ENCODE measurements at places on chromosomes 13 and 19.

DNA sequence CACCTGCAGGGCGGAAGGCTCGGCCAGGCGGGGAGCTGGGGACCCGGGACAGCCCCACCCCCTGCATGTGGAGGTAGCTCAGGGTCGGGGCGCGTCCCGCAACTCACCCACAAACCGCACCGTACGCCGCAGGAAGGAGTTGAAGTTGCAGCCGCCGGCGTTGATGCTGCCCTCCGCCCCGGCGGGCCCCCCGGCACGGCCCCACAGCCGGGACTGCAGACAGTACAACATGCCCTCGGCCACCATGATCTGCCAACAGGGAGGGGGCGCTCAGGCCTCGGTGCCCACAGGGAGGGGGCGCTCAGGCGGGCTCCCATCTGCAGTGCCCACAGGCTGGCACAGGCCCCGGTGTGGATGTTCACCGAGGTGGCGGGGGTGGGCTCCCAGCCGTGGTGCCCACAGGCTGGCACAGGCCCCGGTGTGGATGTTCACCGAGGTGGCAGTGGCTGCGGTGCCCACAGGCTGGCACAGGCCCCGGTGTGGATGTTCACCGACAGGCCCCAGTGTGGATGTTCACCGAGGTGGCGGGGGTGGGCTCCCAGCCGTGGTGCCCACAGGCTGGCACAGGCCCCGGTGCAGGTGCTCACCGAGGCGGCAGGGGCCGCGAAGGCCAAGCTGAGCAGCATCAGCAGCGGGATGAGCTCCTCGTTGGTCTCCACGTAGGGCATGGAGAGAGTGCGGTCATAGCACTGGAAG, 6.5 kb downstream of the PLPPR3 start:
- DNase-seq = no peak

DNA sequence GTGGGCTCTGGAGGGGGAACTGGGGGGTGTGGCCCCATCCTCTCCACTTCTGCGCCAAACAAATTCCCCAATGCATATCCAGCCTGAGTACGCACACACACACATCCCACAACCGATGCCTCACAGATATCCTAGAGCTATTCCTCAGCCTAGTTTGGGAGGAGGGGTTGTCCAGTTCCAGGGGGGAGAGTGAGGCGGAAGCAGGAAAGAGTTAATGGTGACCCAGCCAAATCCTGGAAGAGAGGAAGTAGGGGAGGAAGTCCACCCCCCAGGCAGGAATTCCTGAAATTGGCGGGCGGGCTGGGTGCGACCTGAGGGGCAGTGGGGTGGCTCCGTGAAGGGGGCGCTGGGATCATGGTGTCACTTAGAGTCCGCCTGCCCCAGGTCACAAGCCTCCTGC, 897 bp downstream of the GPR4 start:
- no peak for DNase-seq

DNA sequence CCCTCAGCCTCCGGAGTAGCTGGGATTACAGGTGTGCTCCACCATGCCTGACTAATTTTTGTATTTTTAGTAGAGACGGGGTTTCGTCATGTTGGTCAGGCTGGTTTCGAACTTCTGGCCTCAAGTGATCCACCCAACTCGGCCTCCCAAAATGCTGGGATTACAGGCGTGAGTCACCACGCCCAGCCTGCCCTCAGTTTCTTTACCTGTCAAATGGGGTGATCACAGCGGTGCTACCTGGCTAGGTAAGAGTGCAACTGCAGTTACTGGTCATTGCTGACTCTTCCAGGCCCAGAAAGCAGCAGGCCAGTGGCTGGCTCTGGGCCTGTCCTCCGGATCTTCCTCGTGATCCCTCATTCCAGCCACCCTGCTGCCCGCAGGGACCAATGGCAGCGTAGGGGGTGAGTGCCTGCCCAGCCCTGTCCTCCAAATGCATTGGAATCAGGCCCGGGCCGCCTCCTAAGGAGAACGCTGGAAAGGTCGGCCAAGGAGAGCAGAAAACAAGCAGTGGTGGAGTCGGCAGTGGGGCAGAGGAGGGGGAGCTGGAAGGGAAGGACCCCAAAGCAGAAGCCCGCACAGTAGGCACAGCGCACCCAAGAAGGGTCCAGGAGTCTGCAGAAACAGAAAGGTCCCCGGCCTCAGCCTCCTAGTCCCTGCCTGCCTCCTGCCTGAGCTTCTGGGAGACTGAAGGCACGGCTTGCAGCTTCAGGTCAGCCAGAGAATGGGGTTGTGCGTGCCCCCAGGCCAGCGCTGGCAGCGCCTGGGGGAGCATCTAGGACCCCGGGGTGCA, 1.8 kb upstream of the SLC27A1 start:
- no peak for DNase-seq

DNA sequence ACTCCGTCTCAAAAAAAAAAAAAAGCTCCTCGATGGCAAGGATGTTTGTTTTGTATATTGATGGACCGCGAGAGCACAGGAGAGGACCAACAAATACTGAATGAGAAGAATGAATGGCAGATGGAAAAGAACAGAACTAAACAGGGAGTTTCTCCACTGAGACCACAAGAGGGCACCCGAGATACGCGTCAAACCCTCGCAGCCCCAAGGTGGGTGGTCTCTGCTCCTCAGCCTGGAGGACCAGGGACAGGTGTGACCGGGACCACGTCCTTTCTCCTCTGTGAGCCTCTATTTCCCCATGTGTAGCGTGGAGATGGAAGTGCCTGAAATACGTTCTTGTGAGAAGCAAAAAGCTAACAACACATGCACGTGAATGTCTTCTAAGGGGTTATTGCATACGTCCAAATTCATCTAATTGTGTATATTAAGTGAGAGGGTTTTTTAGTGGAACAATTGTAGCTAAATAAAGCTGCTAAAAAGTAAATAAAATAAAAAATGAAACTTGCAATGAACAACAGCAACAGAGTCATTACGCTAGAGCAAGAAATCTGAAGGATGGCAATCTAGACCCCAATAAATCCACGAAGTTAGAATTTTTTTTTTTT, 8.3 kb upstream of the CDC42EP5 start:
- peak; percentile 51 for DNase-seq

DNA sequence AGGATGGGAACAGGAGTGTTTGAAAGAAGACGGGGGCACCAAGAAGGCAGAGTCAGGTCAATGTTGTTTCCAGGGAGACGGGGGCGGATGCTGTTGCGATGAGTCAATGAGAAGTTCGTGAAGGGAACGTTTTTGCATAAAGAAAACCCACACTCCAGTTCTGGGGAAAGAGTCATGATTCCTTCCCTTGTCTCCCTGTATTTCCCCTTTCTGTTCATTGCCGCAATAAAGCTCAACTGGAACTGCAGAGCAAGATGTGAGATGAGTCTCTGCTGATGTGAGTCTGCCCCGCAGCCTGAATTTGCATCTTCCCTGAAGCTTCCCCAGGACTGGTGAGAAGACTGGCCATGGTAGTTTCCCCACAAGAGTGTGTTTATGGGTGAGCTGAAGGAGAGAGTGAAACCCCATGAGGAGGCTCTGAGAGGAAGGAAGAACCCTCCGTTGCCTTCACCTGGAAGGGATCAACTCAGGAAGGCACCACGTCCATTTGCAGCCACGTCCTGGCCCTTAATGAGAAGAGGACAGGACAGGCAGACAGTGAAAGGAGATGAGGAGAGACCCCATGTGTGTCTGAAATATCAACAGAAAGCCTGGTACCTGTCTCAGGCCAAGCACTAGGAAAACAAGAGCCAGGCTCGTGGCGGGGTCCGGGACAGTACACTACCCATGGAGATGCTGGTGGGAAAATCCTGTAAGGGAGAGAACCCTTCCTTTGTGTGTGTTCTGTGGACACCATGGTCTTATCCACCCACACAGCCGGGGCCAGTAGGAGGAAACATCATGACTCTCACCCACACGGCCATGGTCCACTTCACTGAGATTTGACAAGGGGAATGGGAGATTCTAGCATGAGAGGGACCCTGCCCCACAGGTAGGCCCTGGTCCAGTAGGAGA, 13.7 kb downstream of the LILRA1 start:
- no peak for DNase-seq

DNA sequence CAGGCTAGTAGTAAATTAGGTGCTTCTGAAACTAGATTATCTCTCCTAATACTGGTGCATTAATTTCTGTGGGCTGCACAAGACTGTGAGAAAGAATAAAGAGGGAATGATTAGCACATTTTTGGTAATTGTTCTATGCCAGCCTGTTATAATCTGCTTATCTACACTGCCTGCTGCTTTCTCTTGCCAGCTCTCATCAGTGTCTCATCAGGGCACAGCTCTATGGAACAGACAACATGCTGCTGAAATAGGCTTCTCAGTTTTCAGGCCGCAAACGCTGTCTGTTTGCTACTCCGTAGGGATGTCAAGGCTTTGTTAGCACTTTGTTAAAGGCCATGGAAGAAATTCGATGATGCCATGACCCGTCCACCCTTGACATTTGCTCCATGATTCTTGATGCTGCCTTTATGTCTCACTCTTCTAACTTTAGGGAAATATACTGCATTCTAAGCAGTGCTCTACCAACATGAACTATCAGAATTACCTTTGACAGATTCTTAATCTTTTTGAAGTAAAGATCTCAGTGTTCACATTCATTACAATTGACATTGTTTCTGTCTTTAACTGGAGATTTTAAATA, 84.0 kb upstream of the PRR20A start:
- no peak for DNase-seq

DNA sequence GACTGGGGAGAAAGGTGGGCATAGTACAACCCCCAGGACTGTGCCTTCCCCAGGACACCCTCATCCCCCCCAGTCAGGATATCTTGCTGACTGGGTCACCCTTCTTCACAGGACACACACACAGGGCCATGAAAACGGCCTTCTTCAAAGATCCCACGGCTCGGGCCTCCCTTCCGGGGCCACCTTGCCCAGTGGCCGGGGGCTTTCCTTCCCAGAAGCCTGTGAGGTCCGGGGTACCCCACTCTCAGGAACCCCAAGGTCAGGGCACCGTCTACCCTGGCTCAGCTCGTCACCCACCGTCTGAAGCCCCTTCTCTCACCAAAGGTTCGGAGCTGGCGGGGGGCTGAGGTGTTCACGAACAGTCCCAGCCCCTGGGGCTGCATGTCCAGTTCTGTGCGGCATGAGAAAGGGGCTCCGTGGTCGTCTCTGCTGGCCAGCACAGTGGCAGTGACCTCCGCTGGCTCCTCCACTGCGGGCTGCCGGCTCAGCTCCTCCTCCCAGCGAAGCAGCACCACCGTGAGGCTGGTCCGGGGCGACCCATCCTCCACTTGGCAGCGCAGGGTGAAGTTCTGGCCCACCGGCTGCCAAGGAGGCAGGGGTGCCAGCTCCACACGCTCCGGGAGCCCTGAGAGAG, 2.1 kb upstream of the RAVER1 start:
- DNase-seq = no peak

- no peak for DNase-seq
Measured at GRCh38 chr13:110877737-110878258, 37.1 kb downstream of the ANKRD10 start.

DNA sequence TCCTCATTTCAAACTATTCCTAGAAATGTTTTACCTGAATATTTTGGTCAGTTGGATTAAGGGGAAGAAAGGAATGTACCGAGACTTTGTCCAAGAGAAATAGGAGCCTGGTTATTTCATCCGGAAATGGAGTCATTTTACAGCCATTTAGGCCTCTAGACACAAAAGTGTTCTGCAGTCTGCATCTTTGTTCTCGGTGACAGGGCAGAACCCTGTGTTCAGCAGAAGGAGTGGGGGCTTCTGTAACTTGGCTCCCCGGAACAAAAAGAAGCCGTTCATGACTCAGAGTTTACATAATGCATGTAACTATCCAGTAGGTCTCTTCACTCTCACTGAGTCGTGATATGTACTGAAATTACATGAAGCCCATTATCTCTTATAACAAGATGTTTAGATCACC, 21.6 kb upstream of the FNDC3A start:
- DNase-seq = no peak

DNA sequence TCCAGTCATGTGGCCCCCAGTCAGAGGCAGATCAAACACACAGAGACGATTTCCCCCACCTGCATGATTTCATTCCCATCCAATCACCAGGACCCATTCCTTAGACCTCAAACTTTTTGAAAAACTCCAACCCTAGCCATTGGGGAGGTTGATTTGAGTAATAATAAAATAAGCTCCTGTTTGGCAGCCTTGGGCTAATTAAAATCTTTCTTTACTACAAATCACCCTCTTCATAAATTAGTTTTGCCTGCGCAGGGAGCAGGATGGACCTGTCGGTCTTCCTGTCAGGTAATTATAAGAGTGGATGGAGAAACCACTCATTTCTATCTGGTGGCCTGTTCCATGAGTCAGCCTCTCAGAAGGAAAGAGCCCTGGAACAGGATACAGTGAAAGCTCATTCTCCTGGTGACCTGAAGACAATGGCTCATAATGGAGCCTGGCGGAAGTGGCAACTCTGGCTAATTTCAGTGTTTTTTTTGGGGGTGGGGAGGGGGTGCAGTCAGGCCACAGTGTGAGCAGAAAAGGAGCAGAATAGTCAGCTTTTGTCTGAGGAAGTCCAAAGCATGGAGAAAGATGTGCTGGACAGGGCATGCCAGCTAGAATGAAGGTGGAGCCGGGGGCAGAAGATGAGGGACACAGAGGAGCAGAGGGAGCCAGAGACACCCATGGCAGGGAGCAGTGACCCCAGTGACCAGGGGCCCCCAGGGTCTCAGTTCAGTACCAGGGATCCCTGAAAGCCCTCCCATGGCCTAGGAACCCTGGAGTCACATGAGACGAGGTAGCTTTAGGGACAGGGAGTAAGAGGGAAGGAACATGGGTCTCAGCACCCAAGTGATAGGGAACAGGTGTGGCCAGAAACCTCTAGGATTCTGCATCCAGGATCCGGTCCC, 31.8 kb upstream of the PSG9 start:
- DNase-seq = no peak

DNA sequence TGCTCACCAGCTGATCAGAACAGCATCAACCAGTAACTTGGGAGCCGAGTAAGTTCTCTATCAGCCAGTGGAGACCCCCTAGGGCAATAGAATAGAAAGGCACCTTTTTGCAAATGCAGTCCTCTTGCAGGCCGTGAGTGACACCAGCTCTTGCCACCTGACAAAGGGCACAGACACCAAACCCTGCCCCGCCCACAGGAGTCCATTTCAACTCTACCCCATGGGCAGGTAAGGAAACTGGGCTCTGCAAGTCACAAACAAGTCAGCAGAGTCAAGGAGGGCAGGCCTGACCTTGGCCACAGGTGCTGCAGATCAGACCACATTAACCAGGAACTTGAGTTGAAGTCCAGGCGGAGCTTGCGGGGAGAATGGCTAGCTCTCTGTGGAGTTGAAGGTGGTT, 77.4 kb upstream of the SPATA13 start:
- DNase-seq = no peak

GRCh38 chr13:97231118-97231828, 9.1 kb downstream of the MBNL2 start:
- DNase-seq = no peak

GRCh38 chr13:90336507-90336906, 1011.0 kb upstream of the MIR17HG start:
- peak; percentile 25 for DNase-seq

- no peak for DNase-seq
Measured at GRCh38 chr19:39363901-39364457, 21.8 kb downstream of the SAMD4B start.

- DNase-seq = peak; percentile 72
Measured at GRCh38 chr13:107867701-107868661, 347.4 kb downstream of the LIG4 start.

DNA sequence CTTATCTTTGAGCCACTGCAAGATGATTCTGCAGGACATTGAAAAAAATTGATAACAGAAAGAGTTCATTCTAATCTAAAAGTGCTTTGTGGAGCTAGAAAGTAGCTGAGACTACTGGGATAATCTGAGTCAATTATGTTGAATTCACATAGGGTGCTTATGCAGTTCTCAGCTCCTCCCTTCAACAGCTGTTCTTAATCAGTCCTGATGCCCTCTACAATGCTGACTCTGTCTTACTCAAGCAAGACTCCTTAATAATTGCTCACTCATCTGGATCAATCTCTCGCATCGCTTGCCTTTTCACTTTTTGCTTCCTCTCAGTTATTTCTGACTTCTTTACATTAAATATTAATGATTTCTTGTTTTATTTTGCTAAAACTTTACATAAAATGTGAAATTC, 182.1 kb downstream of the PCDH17 start:
- DNase-seq = no peak

Data from T47D (cell line).